Heart left ventricle (tissue), 16 donors: ENCODE measurements at places on chromosomes 1 and 21. TPM values are rescaled to one million over a fixed set of nuclear protein-coding genes. Genes with fewer than 3 reads are reported as not detected.

DNA sequence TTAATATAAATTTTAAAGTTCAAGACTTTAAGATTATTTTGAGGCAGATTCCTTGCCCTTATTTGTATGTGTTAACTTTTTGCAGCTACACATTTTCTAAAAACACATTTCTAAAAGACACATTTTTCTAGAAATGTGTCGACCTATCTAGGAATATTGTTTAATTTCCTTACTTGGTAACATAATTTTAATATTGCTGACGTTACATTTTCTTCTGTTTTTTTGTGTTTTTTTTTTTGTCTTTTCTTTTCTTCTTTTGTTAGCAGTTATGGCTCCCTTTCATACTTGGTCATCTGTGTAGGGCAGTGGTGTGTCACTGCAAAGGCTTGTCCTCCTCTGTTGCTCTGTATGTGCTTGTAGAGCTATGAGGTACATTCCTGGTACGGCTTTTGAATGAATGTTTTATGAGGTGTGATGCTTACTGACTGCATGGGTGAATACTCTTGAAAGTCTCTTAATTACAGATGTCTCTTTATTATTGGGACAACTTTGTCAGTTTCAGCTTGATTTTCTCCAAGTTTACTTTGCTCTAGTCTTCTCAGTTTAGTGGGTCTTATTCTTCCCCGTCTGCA lies 30.1 kb downstream of the LRRC8D start:
- DNase-seq, result no peak

- no peak for DNase-seq
Observed at GRCh38 chr1:196960854-196961253, 16.5 kb upstream of the CFHR5 start.

DNA sequence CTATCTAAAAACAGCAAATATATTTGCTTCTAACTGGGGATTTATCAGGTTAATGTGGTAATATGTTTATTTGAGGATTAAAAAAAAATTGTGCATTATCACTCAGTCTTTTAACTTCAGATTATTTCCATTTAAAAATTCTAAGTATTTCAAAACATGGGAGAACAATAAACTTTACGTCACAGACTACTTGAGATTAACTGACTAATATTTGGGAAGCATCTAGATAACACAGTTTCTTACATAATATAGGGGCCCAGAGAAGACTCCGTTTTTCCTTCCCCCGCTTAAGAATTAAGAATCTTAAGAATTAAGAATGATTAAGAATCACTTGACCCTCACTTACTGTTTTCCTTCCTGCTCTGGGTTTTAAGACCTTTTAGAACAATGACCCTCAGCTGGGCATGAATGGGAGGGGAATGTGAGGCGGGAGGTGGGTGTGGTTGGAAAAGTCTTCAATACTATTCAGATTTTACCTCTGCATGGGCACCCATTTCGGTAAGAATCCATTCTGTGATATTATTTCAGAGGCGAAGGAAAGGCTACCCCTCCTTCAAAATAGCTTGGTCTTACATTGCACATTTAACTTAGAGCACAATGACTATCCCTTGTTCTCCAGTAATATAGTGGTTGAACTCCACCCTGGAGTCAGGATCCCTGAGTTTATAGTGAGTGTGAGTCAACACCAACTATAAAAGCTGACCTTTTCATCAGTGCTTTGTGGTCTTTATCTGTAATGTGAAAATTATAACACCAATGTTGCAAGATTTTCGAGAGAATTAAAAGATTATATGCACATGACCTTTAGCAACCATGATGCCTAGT lies 821.3 kb downstream of the USP25 start:
- DNase-seq, result no peak

- no peak for DNase-seq
Observed at GRCh38 chr1:117363571-117364048, 3.6 kb upstream of the MAN1A2 start.

- DNase-seq, result no peak
Observed at GRCh38 chr1:175353066-175353465, 160.5 kb upstream of the KIAA0040 start.

DNA sequence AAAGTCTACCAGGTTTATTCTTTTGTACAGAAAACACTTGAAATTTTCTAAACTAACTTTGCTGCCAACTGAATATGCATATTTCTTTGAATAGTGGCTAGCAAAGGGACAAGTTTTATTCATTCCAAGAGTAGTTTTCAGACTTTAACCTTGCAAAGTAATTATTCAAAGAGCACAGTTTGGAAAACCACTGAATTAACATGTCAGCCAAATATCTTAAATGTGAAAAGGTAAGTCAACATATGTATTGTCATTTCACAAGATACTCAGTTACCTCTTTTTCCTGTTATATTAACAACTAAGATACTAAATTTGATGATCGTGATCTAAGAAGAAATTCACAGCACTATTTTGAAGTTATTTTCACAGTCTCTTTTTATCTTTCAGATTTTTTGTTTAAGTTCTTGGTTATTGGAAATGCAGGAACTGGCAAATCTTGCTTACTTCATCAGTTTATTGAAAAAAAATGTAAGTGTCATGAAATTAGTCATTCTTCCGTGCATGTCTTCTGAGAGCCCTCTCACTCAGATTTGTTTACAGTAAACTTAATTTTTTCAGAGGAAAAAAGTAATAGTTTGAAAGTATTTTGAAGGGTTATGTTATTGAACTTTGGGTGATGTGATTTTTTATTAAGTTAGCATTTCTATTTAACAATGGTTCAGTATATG lies 15.3 kb downstream of the RAB4A start:
- DNase-seq, result no peak

The TMEM200B gene
- 1.9 TPM for polyA plus RNA-seq
